Activated CD8-positive, alpha-beta memory T cell treated with anti-CD3 and anti-CD28 coated beads for 48 hours (primary cell): ENCODE measurements at places on chromosomes 12 and 14.

DNA sequence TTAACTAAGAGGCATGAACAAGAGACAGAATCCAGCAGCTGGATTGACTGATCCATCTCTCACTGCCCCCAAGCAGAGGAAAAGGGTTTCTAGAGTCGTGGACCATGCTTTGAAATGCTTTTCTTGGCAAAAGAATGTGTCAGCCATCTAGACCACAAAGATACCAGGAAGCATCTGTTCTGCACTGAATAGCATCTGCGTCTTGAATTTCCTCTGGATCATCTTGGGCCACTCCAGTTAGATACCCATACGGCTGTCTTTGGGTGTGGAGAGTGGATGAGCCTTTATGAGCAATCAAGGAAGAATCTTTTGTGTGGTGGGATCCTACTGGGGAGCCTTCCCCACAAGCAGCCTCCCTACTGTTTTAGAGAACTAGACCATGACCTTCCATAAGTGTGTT is 16.0 kb upstream of the RFX4 start:
- DNase-seq: no peak

- no peak for DNase-seq
These were observed 47.4 kb upstream of the ELK3 start for GRCh38 chr12:96146747-96147146.

- no peak for DNase-seq
These were observed at the start of gene COL2A1 for GRCh38 chr12:48004053-48004941. Gene COL2A1 (minus strand): TSS chr12:48004476. CDS start chr12:48004321, 155 bp downstream.

GRCh38 chr14:88798156-88798555 is 5.4 kb upstream of the EML5 start:
- no peak for DNase-seq

GRCh38 chr12:5945071-5946008 is at the start of gene ANO2:
Gene ANO2 (minus strand): TSS chr12:5945259. CDS start chr12:5945217, 42 bp downstream.
- no peak for DNase-seq

DNA sequence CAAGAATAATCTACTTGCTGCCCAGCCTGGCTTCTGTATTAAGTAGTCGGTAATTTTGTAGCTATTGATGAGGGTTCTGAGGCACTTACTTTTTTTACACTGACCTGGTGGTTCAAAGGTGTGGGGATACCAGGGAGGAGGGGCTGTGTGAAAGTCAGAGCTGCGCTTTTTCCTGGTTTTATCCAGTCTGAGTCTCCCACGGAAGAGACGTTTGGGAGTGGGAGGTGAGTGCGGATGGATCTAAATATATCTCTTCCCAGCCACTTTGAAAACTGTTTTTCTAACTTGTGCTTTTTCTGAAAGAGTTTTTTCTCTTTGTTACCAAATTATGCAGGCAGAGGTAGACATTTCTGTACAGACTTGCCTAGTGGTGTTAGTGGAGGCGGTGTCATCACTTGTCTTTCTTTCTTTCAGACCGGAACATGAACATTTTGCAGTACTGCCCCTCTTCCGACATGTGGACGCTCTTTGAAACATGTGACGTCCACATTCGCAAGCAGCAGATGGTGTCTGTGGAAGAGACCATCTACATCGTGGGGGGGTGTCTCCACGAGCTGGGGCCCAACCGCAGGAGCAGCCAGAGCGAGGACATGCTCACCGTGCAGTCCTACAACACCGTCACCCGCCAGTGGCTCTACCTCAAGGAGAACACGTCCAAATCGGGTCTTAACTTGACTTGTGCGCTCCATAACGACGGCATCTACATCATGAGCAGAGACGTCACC is 17.4 kb upstream of the MANSC4 start:
- no peak for DNase-seq

GRCh38 chr12:107223821-107224220 is 130.5 kb upstream of the CRY1 start:
- DNase-seq: no peak

DNA sequence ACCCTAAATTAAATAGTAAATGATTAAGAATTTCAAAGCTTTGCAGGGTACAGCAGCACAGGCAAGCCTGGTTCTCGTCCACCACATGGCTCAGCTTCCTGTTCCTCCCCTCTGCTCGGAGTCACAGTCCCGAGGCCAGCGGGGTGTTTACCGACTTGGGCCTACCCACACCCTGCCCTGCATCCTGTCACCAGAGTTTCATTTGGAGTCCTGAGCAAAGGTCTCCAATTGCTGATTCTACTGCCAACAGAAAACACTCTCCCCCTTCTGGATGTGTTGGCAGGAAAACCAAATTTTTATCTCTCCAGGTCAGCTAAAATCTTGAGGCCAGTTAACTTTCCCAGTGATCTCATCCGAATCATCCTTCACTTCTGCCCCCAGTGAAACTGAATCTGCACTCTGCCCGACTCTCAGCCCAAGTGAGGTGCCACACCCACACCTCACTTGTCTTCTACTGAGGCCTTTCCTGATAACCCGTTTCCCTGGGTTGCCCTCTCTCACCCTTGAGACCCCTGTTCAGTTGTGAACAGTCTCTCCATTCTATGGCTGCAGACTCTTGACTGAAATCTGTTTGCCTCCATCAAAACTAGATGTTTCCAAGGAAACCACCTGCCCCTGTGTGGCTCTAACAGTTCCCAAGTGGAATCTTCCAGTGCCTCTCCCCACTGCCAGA is 71.2 kb downstream of the VCPKMT start:
- DNase-seq: peak; percentile 56

DNA sequence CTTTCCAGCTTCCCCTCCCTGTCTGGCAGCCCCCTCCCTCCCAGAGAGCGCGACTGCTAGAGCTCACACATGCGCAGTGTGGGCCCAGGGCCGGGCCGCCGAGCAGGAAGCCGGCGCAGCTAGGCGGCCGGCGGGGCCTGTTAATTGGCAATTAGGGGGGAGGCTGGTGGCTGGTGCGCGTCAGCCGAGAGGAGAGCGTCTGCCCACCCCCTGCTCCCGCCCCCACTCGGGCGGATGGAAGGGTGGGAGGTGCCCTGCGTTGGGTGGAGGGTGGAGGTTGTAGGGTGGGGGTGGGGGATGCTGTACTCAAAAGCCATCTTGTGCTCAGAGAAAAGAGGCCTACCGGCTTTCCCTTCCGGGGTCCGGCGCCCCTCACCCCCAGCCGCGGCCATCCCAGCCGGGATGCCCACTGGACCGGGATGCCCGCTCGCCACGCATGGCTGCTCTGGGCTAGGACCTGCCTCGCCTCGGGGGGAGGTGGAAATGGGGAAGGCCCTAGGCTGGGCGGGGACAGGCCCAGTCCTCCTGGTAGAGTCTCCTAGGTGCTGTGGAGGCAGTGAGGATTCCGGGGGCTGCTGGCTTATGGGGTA is 9.2 kb downstream of the HOXC8 start:
- no peak for DNase-seq

GRCh38 chr12:118346895-118347294 is 25.8 kb downstream of the TAOK3 start:
- DNase-seq: no peak

DNA sequence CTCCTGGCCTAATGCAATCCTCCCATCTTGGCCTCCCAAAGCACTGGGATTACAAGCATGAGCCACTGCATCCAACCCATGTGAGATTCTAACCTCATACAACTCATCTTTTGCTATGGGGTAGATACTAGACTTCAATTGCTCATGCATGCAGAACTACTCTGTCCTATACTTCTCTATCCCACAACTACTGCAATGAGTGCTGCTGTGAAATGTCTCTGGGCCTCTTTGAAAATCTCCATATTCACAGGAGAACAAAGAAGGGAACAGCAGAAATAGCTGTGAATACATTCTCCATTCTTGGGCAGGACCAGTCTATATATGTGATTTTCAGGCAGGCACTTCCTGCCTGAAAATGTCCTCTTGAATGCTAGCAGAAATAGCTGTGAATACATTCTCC is 220.7 kb upstream of the GRIP1 start:
- DNase-seq: no peak

DNA sequence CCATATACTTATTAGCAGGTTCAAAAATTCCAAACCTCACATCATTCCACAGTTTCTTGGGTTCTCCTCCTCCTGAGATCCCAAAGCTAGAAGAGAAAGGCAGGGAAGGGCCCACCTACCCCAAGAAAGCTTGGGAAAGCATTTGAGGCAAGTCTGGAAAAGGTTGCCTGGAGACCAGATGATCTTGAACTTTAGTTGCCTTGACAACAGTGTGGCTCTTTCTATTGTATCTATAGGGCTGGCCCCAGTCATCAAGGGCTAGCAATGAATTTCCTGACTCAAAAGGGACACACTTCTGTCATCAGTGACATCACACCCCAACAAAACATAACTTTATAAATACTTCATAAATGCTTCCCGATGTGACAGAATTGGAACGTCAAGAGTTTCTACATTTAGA is 40.0 kb downstream of the ZFYVE1 start:
- DNase-seq: no peak

DNA sequence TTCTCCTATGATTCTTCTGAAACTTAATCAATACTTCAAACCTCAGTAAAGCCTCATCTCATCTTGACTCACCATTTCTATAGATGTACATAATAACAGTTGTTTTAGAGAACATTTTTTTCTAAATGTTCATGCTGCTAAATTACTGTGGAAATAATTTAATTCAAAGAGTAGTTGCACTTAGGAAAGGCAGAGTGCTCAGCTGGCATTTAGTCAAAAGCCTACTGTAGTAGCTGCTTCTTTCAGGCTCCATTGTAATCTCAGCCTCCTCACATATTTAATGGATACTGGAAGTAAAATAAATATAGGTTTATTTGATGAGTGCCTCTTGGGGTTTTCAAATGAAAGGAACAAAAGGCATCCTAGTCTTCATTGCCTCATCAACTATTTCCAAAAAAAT is 325.0 kb downstream of the CCER1 start:
- DNase-seq: no peak

- DNase-seq: no peak
These were observed 35.3 kb downstream of the SDR9C7 start for GRCh38 chr12:56898938-56899337.

GRCh38 chr14:81686512-81686911 is 152.9 kb upstream of the SEL1L start:
- no peak for DNase-seq

- DNase-seq: no peak
These were observed 36.4 kb downstream of the NFKBIA start for GRCh38 chr14:35368139-35368460.

DNA sequence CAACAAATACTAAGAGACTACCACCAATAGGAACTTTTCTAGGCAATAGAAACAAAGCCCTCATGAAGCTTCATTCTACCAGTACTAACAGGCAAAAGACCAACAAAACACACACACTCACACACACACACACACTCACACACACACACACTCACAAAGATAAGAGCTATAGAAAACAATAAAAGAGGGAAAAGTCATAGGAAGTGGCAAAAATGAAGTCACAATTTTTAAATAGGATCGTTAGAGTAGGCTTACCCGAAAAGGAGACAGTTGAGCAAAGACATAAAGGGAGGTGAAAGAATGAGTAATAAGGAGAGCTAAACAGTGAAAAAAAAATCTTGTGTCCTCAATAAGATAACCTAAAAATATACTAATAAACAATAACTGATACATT is 66.5 kb downstream of the C2CD5 start:
- no peak for DNase-seq
